ENCODE measurements at places on chromosomes 7 and 10.

DNA sequence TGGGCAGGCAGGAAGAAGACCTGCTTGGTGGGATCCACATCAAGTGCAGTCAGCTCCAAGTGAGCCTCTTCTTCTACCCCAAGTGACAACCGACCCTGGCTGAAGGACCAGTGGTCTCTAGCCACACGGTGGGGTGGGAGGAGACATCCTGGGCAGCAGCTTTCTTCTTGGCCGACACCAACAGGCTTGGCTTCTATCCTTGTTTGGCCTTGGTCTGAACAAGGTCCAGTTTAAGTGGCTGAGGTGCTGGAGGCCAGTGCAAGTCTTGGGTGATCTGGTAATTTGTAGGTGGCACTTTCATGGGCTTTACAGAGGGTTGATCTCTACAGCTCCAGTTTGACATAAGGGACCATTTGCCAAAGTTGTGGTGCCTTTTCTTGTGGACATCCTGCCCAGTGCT is 63.6 kb upstream of the PDCD4 start:
- DNase-seq = no peak

DNA sequence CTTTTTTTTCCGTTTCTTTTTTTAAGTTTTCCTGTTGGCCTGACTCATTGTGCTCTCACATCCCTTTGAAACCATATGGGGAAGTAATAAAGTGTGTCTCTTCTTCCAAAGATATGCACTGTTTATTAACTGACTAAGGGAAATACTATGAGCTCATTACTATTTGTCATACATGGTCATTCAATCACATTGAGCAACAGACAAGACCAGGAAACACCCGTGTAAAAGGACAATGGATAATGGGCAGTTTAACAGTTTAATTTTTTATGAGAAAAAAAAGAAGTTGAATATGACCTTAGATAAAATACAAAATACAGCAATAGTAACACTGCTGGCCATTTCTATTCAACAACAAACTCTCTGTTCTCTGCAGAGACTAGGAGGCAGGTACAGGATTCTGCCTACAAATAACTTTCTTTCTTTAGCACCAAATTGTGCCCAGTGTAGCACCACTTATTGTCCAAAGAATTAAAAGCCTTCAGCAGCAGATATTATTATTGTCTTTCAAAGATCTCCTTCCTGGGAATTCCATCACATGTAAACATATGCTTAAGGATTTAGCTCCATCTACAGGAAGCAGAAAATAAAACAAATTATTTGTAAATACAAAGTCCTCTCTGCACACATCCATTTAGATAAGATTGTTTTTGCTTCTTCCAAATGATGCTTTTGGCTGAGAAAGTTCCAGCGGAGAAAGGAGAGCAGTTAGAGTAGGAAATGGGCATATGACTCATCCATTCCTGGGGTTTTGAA is 55.0 kb upstream of the AKR1E2 start:
- no peak for DNase-seq

DNA sequence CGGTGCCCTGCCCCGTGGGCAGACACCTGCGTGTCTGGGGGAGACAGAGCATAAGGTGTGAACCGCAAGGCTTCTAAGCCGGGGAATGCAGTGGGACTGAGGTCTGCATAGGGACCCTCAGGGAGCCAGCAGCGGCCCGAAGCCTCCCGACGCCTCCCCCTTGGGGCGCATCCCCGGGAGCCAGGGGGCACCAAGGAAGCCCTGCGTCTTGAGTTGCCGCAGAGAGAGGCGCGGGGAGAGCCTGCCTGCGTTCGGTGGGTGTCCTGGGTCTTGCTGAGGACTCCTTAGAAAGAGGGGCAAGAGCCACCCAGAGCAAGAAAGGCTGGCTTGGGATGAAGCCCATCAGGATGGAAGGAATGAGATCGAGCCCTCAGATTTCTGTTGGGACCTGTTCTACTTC is 18.2 kb upstream of the UNCX start:
- DNase-seq = no peak

GRCh38 chr10:71213127-71213621 is 804 bp downstream of the UNC5B start:
- no peak for DNase-seq

DNA sequence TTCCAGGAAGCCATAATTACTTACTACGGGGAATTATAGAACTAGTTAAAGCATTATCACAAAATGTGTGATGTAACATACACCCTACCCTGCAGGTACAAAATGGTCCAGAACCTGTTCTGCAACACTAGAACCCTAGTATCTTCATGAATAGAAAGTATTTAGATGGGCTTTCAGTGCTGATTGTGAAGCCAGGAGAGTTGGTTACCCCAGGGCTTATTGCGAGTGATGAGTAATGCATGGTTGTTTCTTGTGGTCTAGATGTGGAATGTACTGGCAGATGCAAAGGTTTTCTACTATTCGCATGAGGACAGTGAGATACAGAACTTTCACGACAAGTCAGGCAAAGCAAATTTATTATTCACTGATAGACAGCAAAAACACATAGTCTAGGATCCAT is 33.6 kb upstream of the AGR3 start:
- no peak for DNase-seq

DNA sequence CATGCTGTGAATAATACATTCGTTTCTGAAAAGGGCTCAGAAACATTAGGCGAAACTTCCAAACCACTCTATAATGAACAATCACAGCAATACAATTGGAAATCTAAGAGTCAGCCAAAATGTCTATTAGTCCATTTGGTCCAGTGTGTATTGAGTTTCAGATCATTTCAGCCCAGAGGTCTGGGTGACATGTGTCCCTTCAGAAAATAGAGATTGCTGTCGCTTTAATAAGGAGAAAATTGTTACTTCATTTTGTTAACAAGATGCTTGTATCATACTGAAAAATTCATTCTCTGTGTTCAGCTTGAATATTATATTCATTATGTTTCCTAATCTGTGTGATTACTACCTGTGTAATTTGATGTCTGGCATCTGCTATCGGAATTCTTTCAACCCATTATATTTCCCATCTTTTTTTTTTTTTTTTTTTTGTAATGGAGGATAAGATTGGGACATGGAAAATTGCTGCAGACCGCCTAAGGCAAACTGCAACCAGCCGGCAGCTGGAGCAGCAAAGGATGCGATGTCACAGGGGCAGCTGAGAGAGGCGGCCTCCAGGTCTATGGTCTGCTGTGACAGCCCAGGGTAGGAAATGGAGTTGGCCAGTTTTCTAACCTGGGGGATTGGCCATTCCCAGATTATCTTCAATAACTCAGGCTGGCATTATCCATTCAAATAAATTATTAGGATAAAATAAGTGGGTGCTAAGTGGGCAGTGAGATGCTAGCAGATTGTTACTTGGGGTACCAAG is 170.9 kb upstream of the NPVF start:
- DNase-seq = no peak

DNA sequence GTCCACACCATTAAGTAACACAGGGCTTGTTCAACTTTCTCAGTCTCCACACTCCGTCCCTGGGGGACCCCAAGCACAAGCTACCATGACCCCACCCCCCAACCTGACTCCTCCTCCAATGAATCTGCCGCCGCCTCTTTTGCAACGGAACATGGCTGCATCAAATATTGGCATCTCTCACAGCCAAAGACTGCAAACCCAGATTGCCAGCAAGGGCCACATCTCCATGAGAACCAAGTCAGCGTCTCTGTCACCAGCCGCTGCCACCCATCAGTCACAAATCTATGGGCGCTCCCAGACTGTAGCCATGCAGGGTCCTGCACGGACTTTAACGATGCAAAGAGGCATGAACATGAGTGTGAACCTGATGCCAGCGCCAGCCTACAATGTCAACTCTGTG is 81.1 kb upstream of the SAMD8 start:
- no peak for DNase-seq

DNA sequence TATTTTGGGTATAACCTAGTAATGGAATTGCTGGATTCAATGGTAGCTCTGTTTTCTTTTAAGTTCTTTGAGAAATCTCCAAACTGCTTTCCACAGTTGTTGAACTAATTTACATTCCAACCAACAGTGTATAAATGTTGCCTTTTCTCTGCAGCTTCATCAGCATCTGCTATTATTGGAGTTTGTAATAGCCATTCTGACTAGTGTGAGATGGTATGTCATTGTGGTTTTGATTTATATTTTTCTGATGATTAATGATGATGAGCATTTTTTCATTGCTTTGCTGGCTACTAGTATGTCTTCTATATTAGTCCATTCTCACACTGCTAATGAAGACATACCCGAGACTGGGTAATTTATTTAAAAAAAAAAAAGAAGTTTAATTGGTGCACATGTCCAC is 248.6 kb upstream of the MAGI2 start:
- DNase-seq = no peak
